ENCODE measurements at places on chromosomes 12 and 14. TPM values are rescaled to one million over a fixed set of nuclear protein-coding genes. Genes with fewer than 3 reads are reported as not detected.

Gene MYF5
- total RNA-seq = not detected

Gene AMIGO2
- total RNA-seq = 1.0 TPM

Gene SELPLG
- total RNA-seq = 0.93 TPM

Gene RHOF
- total RNA-seq = 7.7 TPM

Gene TAS2R13
- total RNA-seq = 1.7 TPM

Gene RTN1
- total RNA-seq = under 0.01 TPM

Gene ANKRD33
- total RNA-seq = not detected

Gene MDP1
- 7.9 TPM for total RNA-seq

Gene MPHOSPH9
- total RNA-seq = 50.0 TPM

Gene SCNN1A
- total RNA-seq = not detected

Gene ADAMTS20
- total RNA-seq = not detected

Gene ANO4
- total RNA-seq = 3.6 TPM

Gene OR4M1
- total RNA-seq = not detected

Gene BATF
- total RNA-seq = 6.5 TPM

Gene PDE3A
- total RNA-seq = 124 TPM

Gene MRPS35
- total RNA-seq = 72.7 TPM
